Stimulated activated CD8-positive, alpha-beta memory T cell treated with anti-CD3 and anti-CD28 coated beads, Interleukin-4, amount 100 ng/mL, for 24 hours (primary cell): ENCODE measurements at places on chromosomes 1 and 21.

DNA sequence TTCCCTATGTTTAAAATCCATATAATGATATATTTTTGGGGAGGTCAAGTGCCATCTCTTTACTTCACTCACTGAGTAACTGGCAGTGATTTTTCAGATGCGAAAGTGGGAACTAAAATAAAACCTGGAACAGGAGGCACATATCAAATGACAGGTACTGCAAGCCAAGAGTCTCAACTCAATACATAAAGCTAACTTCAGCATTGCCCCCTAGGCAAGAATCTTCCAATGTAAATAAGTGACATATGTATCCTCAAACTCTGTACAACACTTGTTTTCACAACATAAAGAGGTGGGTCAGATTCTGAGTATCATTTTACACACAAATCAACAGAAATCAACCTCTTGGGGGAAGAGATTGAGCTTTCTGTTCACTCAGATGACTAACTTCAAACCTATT, 18.1 kb downstream of the DCAF8 start:
- DNase-seq, result no peak

DNA sequence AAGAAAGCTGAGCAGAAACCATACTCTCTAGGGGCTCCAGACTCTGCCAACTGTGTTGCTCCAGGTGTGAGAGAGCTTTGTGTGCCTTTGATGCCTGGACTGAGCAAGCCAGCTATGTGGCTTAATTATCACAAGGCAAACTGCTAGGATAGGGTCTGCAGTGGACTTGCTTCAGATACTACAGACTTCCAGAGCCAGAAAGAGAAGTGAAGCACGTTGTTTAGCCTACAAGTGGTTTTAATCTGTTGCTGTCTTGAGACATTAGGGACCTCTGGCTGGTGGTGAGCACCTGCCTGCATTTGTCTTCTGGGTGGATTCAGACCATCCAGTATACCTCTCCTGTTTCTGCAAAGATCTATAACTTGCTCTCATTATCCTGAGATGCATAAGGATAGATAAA, 353.4 kb upstream of the PLXNA2 start:
- no peak for DNase-seq

- DNase-seq, result no peak
Measured at GRCh38 chr1:243415663-243416408, 160.0 kb downstream of the SDCCAG8 start.

DNA sequence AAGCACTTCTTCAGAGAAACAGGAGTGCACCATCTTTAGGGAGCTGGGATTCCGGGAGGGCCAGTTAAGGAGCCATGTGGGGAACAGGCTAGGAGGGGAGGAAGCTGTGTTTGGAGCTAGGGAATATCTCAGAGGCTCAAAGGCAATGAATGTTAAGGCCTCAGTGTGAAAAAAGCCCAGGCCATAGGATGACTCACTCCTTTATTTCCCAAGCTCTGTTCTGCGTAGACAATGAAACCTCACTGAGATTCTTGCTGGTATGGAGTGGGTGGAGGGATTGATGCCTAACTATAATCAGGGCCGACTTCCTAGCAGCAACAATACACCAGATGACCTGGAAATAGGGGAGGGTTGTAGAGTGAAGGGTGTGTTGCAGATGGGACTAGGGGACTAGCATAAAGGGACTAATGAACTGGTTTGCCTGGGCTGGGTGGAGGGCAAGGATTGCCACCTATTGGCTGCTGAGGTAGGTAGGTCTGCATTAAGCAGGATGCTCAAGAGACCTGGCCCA, 2.1 kb downstream of the GNAT2 start:
- DNase-seq, result no peak

DNA sequence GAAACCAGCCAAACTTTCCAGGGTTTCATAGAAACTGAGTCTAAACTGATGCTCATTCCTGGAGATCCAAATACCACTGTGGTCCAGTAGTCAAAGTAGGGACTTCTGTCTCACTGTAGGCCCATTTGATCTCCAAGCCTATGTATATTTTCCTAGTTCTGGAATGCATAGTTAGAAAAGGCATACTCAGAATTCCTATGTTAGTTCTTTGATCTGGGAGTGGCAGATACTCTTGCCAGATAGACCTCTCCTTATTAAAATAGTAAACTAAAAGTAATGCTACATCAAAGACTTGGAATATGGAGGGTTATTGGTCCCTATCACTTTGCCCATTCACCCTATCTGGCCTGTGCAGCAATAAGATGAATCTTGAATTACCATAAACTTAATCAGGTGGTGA, 10.4 kb upstream of the SGIP1 start:
- no peak for DNase-seq

DNA sequence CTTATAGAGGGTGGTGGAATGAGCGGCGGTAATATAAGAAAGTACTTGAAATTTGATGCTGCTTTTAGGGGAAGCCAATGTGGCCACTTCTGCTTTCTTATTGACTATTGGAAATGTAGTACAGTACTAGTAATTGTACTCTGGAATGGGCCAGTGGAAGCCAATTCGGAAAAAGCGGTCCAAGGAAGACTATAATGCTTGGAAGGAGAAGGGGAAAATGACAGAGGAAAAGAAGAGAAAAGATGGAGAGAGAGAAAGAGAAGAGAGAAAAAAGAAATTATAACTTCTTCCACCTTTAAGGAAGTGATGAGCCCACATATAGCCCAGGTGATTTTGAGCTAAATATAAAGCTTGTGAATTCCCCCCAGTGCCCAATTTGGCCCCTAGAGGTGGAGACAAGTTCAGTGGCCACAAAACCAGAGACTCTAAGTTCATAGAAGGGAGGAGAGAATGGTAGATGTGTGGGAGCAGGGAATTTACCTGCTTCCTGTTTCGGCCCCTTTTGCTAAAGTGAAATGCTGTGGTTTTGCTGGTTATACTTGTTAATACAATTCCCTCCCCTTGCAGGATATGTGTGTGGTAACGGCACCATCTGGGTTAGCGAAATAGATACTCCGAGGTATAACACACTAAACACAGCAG, 35.7 kb upstream of the DUSP10 start:
- DNase-seq, result peak; percentile 33

DNA sequence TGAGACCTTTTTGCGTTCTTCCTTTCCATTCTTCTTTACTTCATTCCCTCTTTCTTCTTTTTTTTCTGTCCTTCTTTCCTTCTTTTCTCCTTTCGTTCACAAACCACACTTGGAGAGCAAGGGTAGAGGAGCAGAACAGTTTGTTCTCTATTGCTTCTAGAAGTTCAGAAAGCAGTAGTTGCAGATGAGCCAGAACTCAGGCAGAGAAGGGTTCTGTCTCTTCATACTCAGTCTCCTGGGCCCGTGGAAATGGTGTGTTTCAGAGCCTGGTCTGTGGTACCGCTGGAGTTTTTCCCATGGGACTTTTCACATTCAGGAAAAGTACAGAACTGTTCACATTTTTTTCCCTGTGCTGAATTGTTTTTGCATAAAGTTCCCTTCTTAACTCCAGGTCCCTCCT, 87.0 kb downstream of the ATP5PO start:
- no peak for DNase-seq

- DNase-seq, result no peak
Measured at GRCh38 chr1:186154651-186155050, 220.4 kb downstream of the TPR start.

- no peak for DNase-seq
Measured at GRCh38 chr21:43207868-43208267, 39.1 kb downstream of the CRYAA start.

DNA sequence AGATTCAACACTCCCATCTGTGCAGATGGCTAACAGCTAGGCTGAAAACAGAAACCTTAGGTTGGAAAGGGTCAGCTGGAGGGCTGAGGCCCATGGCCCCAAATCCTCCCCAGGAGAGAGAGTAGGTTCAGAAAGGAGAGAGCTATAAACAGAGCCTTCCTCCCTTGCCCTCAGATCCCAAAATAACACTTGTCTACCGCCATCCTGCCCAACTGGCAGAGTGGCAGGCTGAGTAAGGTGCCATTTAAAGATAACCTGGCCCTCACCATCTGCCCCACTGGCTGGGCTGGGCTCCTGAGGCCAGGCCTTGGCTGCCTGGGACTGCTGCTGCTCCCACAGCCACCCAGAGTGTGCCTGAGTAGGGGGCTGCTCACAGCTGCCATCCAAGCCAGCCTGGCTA, 4.3 kb upstream of the SHISA4 start:
- DNase-seq, result no peak

- no peak for DNase-seq
Measured at GRCh38 chr1:172627702-172628101, 31.2 kb upstream of the FASLG start.
